ENCODE measurements at places on chromosomes 6 and 20.

DNA sequence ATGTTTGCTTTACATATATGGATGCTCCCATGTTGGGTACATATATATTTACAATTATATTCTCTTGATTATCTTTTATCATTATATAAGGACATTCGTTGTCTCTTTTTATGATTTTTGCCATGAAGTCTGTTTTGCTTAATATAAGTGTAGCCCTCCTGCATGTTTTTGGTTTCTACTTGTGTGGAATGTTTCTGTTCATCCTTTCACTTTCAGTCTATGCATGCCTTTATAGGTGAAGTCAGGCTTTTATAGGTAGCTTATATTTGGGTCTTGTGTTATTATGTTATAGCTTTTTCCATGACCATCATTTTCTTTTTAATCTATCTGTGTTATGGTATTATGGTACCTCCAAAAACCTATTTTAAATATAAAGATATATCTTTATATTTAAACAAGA lies 612.5 kb upstream of the HS3ST5 start:
- DNase-seq: no peak

GRCh38 chr6:167341665-167342655 lies 17.1 kb downstream of the TTLL2 start:
- DNase-seq: no peak

GRCh38 chr6:28105245-28105639 lies 19.2 kb upstream of the ZSCAN16 start:
- DNase-seq: no peak

DNA sequence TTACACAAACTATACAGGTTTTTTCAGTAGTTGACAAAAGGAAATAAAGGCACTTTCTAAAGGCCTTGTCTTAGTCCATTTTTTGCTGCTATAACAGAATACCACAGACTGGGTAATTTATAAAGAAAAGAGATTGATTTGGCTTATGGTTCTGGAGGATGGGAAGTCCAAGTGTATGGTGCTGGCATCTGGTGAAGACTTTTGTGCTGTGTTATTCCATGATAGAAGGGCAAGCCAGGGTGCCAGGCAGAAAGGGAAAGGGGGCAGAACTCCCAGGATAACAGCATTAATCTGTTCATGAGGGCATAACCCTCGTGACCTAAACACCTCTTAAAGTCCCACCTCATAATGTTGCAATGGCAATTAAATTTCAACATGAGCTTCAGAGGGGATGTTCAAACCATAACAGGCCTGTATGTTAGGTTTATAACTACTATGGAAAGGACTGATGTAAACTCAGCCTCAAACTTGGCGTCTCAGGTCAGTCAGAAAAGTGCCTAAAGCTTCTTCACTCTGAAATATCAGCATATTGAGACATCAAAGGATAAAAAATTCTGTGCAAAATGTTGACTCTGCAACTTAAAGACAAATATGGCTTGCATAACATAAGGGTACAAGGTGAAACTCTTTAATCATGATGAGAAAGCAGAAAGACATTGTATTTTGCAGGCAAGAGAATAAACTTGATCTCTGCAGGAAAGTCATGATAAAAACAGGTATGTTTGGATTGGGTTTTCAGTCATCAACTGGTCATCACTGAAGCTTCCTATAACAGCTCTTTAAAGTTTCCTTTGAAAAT lies 42.8 kb downstream of the RNF217 start:
- no peak for DNase-seq

GRCh38 chr6:60952500-60952899 lies 1333.5 kb downstream of the KHDRBS2 start:
- no peak for DNase-seq

DNA sequence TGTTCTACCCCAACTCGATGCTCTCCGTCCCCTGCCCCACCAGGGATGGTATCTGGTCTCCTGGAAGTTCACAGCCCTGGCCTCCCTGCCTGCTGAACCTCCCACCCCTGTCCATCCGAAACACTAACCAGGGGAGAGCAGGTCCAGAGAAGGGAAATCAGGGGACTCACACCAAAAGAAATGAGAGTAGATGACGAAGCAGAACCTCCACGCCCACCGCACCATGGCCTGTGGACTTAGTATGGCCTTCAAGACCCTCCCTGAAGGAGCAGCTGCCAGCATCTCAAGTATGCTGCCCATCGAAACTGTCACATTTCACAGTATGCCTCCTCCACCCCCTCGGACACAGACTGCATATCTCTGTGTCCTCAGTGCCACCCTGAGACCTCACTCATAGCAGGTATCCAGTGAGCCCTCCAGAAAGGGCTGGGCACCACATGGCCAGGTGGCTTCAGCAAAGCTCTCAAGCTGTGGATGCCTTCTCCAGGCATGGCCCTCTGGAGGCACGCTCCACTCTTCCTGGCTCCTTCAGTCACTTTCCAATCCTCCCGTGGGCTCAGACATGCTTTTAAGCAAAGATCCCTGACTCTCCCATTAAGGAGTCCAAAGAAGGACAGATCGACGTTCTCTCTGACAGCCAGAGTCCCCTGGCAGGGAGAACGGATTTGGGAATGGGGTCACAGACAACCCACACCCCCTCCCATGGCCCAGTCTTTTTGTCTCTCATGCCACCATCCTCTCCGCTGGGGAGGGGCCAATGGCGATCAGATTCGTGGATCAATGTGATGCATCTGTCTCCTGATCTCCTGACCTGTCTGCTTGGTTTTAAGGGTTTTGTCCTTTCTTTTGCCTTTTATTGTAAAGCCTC lies 158.4 kb downstream of the ANKRD60 start:
- no peak for DNase-seq

DNA sequence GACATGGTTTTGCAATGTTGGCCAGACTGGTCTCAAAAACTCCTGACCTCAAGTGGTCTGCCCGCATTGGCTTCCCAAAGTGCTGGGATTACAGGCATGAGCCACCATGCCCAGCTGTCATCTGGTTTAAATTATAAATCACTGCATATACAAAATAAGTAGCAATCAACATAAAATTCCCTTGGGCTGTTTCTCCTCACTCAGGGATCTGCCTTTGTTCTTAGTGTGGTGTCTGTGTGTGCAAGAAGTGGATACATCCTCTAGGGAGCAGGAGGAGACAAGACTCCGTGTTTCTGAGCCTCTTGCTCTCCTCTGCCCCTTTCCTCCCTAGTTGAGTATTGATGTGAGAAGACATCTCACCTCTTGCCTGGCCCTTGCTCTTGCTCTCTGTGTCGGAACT lies 65.2 kb upstream of the ADGRF4 start:
- no peak for DNase-seq

DNA sequence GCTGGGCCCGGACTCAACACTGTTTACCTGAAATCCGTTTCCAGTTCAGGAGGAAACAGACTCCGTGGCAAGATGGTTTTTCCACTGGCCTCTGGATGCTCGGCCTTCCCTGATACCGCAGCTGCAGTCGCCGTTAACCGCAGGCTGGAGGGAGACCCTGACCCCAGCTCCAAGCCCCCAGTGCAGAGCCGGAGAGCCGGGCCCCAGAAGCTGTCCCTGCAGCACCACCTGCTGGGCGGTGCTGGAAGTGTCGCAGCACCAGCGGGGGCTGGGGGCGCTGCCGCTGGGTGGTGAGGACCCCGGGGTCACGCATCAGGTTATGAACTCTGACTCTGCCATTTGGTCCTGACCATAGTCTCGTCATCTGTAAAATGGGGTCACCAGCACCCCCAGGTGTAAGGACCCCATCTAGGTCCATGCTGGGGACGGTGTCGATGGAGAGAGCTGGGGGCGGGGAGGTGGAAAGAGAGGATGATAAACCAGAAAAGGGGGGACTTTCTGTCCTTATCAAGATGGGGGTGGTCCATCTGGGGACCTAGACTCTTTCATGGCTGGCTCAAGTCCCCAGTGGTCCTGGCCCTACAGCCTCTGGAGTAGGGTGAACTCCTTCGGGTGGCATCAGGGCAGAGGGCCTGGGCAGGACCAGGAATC lies 20.8 kb upstream of the CHRNA4 start:
- no peak for DNase-seq

DNA sequence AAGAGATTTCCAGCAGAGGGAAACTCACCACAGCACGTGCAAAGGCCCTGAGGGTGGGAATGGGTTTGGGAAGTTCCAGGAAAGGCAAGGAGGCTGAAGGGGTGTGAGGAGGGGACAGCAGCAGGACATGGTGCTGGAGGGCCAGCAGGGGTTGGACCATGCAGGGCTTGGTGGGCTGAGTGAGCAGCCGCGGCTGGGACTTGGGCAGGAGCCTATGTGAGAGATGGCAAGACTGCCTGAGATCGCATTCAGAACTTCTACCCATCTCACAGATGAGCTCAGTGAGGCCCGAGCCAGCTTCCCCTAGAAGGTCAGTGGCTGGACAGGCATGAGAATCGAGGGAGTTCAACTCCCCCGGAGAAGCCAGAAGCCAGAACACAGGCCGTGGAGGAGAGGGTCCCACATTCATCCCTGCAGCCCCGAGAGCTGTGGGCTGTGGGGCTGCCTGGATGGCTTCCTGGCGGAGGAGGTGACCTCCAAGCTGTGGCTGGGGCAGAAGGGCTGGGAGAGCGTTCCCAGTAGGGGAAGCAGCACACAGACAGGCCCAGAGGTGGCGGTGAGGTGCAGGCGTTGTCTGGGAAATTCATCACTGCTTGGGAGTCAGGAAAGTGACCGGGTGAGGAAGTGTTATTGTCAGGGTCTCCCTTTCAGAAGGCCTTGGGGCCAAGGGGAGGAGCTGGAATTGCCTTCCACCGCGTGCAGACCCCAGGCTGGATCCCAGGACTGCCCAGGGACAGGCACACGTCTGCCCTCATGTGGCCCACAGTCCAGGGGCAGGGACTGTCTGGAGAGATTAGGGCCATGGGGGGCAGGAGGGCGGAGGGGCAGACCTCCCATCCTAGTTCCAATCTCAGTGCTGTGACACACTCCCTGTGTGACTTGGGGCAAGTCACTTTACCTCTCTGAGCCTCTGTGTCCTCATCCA lies 103.8 kb downstream of the CEBPB start:
- no peak for DNase-seq

GRCh38 chr6:121395736-121396135 lies 39.7 kb upstream of the GJA1 start:
- DNase-seq: no peak

DNA sequence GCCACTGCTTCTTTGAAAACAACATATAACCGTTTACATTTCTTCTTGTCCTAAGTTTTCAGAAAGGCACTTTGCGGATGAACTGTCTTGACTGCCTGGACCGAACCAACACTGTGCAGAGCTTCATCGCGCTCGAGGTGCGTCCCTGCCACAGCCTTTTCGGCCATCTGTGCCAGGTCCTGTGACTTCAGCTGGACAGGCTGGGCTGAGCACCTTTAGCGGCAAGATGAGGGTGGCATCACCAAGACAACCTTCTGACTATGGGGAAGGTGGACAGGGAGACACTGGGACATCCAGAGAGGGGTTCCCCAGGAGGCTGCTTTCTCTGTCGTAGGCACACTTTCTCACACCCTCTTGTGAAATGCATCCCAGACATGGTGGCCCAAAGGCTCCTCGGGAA lies 82.1 kb downstream of the SYNJ2 start:
- DNase-seq: no peak

GRCh38 chr6:42727627-42728026 lies 5.2 kb upstream of the PRPH2 start:
- no peak for DNase-seq

GRCh38 chr6:27238010-27238983 lies 9.2 kb upstream of the PRSS16 start:
- DNase-seq: no peak

DNA sequence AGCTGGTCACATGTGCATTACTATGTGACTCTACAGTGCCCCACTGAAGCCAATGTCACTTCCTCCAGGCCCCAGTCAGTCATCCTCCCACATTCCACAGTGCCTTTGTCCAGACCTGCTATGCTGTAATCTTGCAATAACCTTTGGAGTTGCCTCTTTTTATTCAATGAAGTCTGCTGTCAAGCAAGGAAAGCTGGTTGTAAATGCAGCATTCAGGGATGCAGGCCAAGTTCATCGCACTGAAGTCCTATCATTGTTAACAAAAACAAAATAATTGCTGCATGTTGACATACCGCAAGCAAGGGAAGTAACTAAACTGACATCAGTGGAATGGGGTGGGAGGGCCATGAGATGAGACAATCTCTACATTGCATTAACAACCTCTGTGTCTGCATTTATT lies 131.2 kb upstream of the CDYL start:
- DNase-seq: peak; percentile 57

GRCh38 chr6:34170346-34170745 lies 24.5 kb upstream of the GRM4 start:
- no peak for DNase-seq

DNA sequence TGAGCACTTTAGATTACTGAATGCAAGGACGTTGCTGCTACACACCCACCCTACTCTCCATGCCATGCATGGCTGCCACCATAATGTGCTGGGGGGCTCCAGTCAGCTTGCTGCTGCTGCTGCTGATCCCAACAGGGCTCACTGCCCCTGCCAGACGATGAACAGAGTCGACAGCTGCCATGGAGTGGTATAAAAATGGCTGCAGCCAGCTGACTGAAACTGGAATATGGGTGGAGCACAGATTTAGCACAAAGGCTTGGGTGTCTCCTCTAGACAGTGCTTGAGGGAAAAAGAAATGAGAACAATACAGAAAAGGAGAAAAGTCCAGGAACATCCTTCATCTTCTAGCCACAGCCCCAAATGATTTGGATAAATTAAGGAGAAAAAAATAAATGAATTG lies 150.7 kb downstream of the PDSS2 start:
- DNase-seq: no peak

GRCh38 chr6:106631346-106631745 lies 2.0 kb downstream of the QRSL1 start:
- DNase-seq: no peak
